ENCODE measurements at places on chromosomes 2 and 18.
A peak's percentile ranks its signal among the peaks of the same experiment; 100 is the strongest.

DNA sequence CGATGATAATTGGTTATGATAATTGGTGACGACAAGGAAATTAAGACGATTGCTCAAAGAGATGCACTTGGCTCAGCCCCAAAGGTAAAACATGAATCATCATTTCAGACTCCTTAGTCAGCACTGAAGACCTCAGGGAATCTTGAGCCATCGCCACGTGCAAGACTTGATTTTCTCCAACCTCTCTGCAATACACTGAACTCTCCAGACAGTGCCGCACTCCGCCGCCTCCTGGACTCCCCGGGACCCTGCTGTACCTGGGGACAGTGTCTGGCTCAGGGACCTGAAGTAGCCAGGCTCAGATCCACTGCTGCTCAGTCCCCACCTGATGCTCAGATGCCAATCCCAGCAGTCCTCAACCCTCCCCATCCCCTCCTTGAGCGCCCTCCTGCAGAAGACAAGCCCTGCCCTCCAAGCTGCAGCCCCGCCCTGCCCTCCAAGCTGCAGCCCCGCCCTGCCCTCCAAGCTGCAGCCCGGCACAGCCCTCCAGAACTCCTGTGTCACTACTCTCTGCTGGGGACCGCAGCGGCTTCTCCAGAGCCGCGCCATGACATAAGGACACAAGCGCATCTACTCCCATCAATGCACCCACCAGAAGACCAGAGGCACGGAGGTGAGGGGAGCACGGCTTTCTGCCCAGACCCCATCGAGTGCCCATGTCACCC is 1.1 kb downstream of the TMEM18 start:
- DNase-seq = peak; percentile 93

GRCh38 chr2:54546923-54547720 is 91.0 kb downstream of the SPTBN1 start:
- no peak for DNase-seq

DNA sequence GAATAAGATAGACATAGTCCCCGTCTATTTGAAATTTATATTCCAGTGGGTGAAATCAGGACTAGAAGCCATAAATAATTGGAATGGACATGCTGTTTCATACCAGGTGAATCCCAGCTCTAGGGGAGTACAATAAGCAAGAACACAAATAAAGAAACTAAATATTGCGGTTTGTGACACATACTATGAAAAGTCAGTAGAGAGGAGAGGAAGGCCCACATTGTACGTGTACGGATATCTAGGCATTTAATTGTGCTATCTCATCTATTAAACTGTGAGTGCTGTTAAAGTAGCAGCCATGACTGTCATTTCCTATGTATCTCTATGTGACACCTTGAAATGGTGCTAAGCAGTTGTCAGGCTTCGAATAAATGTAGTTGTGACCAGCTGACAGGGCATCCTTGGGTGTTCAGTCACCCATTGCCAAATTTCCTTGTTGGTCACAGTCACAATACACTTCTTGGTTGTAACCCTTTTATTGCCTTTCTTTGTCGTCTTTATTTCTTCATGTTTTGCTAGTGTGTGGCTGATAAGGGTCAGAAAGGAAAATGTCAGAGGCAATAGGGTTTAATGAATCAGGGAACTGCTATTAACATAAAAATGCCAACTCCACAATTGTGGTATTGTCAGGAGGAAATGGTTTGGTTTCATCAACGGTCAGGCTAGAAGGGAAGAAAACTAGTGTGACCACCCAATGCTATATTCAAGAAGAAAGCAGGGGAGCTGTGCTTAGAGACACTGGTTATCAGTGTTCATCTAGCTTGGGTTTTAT is 31.5 kb downstream of the CPO start:
- DNase-seq = no peak

GRCh38 chr2:23593752-23594459 is 208.9 kb downstream of the KLHL29 start:
- no peak for DNase-seq

GRCh38 chr2:8548065-8548618 is 133.7 kb upstream of the ID2 start:
- no peak for DNase-seq

DNA sequence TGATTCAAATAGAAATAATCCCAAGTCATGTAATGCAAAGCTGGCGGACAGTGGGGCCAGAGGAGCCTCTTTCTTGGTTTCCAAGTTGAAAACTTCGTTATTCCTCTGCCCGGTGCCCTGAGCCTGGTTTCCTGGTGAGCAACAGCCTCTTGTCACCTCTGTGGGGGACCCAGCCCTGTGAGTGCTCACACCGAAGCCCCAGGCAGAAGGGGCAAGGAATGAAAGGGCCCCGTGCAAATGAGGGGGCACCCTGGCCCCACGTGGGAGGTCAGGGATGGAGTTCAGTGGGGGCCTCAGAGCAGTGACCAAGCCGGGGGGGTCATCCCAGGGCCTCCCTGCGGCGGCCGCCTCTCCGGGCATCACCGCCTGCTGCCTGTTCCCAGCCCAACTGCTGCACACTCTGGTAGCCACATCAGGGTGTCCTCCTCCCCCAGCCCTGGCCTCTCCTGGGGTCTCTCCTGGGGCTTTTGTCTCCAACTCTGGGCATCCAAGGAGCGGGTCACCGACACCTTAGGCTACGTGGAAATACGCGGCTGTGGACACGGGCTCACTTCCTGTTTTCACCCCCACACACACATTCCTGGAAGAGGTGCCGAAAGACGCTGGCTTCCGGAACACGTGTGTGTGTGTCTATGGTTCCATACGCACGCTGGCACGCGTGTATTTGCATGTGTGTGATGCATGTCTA is 64.5 kb downstream of the TWIST2 start:
- DNase-seq = no peak

- no peak for DNase-seq
Observed at GRCh38 chr2:128178650-128179460, 87.9 kb downstream of the UGGT1 start.

DNA sequence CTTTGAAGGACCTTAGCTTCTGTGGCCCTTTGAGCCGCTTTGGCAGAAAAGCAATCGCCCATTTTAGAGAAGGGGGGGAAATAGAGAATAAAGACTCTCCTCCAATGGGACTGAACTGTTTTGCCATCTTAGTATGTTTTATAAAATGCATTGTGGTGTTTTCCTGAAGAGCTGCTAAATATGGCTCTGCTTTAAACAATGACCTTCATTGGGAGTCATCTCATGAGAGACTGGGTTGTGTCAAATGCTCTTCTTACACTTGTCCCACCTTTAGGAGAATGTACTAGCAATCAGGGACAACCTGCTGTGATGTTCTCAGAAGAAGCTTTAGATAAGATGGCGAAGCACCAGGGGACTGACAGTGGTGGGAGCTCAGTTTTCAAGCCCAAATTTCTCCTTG is 418.9 kb upstream of the POU3F3 start:
- no peak for DNase-seq

Data from lower leg skin (tissue), 4 donors.